ENCODE measurements at places on chromosomes 12 and 14. TPM values are rescaled to one million over a fixed set of nuclear protein-coding genes. Genes with fewer than 3 reads are reported as not detected.

Gene HOXC6
- total RNA-seq: not detected

Gene IRF2BPL
- total RNA-seq: 37.4 TPM

Gene RNF212B
- not detected for total RNA-seq

Gene BDKRB1
- total RNA-seq: 2.8 TPM

Gene ANG
- total RNA-seq: 1.5 TPM

Gene CEP290
- 12.3 TPM for total RNA-seq

Gene INSM2
- total RNA-seq: not detected

Gene IL26
- total RNA-seq: not detected

All from airway epithelial cell (primary cell).